ENCODE measurements at places on chromosomes 11 and 22.
A peak's percentile ranks its signal among the peaks of the same experiment; 100 is the strongest.

- DNase-seq = peak; percentile 81
These were observed 35.6 kb upstream of the TPBGL start for GRCh38 chr11:75204685-75205563.

DNA sequence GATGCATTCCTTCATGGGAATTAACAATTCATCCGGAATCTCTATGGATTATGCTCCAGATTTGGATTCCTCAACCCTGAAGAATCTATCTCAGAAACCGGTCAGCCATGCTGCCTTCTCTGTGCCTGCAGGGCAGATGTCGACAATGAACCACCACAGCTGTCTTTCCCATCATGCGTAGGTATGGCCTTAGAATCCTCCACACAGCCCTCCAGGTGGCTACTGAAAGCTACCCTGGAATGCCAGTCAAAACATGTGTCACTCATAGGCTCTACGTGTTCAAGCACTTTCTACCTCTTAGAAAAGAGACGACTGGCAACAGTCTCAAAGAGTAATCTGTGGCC lies 19.4 kb downstream of the MAML2 start:
- no peak for DNase-seq

DNA sequence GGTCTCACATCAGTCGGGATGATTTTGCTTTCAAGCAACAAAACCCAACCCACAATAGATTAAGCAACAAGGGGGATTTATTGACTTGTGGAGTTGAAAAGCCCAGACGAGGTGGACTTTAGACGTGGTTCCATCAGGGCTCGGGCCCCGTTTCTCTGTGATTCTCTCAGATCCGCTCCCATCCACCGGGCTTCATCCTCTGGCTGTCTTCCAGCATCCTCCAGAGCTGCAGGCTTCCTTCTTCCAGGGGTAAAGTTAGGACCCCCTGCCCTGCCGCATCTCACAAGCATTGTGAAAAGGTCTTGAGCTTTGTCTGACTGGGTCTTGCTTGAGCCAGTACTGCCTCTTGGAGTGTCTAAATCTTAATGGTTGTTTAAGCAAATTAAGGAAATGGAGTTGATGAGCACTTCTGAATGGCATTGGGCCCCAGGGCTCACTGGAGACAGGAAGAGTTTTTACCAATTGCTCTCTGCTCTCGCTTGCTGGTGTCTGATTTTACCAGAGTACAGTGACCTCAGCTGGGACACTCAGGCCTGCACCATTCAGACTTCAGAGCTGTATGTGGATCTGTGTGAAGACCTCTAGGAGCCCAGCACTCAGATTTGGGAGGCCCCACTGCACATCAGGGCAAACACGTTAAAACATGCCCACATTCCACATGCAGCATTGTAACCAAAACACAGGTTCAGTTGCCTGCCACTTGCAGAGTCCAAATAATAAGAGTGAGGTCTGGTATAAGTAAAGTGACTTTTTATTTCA lies 13.5 kb upstream of the FTH1 start:
- DNase-seq = no peak

GRCh38 chr11:130555251-130555841 lies 106.9 kb downstream of the ADAMTS15 start:
- no peak for DNase-seq

GRCh38 chr22:19942157-19943081 lies 801 bp upstream of the TXNRD2 start:
- no peak for DNase-seq

DNA sequence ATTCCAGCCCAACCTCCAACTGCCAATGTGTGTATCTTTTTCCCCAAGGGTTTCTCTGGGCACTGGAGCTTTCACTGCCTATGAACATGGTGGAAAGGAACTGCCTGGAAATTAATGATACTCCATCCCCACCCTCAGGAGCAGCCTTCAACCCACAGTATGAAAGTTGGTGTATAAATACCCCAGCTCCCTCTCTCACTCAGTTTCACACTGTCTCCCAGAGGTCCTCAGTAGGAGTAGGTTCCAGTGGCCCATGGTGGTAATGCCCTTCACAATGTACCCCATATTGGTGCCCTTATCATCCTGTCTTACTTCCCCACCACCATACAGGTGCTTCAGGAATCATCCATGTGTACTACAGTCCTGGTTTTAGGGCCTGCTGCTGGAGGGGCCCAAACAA lies 462.6 kb downstream of the MIAT start:
- DNase-seq = no peak
